ENCODE measurements at places on chromosomes 7 and 10. TPM values are rescaled to one million over a fixed set of nuclear protein-coding genes. Genes with fewer than 3 reads are reported as not detected.

- DNase-seq: no peak
These were observed 439.1 kb upstream of the MGMT start for GRCh38 chr10:129027906-129028305.

GRCh38 chr10:11111490-11111889 is 93.8 kb downstream of the CELF2 start:
- DNase-seq: no peak

- DNase-seq: no peak
These were observed 65.9 kb downstream of the BBS9 start for GRCh38 chr7:33195264-33195663.

The CHN2 gene
- 11.6 TPM for total RNA-seq

The TMEM213 gene
- not detected for total RNA-seq

The CCDC172 gene
- not detected for total RNA-seq

DNA sequence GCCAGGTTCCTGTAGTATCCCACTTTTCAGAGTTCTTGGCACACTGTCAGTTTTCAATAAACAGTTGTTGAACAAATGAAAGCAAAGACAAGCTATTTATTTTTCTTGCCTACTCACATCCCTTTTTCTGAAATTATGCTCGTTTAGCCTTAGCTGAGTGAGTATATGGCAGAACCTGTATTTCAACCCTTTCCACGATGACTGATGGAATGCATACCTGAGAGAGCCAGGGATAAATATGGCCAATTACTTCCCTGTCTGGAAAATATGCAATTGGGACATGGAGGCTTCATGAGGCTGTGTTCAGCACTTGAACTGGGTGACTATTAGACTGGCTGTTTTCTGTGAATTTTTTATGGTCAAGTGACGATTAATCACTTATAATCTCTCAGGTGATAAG is 144.5 kb upstream of the POT1 start:
- no peak for DNase-seq

- no peak for DNase-seq
These were observed 142.3 kb downstream of the VPS50 start for GRCh38 chr7:93374345-93374940.
